NCI-H1092 (cell line): ENCODE measurements at places on chromosomes 5 and 9.

DNA sequence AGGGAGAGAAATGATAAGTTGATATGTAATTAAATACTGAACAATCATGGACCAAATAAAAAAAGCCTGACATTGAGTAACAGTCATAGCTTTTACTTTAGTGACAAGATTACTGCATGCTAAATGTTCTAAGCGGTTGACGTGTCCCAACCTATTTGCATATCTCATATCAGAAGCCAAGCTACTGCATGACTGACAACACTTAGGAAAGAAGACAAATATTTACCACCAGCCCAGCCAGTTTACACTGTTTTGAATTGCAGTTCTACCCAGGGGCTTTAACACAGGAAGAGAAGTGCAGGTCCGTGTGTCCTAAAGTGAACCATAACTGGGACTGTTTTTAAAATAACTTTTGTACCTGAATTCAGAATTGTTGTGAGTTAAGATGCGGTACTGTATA, 219.9 kb downstream of the PRDM9 start:
- DNase-seq, result no peak

DNA sequence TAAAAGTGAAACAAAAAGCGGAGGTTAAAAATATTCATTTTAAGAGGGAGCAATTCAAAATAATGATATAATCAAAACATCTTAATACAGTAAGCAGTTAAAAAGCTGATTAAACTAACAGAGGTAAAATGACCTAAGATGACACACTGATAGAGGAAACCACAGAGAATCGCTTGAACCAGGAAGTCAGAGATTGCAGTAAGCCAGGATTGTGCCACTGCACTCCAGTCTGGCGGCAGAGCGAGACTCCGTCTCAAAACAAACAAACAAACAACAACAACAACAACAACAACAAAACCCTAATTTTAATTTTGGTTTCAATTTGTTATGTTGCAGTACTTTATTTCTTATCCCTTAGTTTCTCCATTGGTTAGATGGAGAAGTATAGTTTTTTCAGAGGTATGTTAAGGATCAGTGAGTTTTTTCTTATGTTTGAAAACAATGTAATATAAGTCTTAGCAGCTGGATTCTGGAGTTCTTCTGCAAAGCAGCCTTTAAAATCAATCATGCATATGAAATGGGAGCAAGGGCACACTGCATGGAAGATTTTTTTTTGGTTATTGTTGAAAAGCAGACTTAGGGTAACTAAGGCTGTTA, 58.5 kb downstream of the MLANA start:
- no peak for DNase-seq

- no peak for DNase-seq
These were observed 797 bp upstream of the CCL27 start for GRCh38 chr9:34663303-34663605.

DNA sequence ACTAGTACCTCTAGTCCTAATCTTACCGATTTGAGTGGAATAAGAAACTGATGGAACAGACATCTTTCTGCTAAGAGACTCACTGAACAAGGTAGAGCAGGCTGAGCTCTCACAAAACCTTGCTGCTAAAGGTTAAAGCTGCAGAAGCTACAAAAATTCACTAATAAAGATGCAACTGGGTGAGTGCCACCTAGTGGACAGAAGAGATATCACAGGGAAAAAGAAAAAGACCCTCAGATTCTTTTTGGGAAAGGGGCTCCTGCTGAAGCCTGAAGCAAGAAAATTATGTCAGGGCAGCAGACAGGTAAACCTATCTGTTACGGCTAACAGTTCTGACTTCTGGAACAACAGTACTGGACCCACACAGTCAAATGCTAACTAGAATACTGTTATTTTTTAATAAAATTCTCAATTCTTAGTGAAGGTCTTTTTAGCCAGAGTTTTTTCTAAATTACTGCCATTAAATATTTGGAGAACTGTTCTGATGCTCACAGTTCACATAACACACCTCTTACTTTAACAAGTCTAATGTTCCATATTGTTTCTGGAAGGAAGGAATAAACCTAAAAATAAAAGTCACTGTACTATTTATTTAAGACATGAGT, 51.2 kb downstream of the DIAPH1 start:
- DNase-seq, result no peak

DNA sequence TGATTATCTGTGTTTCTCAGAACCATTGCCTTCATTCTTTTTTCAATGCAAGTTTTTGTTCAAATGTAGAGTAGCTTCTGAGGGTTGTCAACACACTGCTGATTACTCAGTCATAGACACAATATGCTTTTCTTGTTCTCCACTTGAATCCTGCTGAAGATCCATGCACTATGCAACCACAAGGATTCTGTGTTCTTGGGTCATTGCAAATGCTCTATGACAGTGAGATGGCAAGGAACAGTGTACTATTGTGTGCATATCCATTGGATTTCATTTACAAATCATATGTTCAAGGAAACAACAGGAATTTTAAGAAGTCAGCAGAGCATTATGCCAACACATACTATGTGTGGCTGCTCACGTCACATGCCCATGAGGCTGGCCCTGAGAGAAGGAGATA, 1590.2 kb downstream of the EFNA5 start:
- no peak for DNase-seq

- no peak for DNase-seq
These were observed 270.7 kb upstream of the PAPPA start for GRCh38 chr9:115882911-115883310.

DNA sequence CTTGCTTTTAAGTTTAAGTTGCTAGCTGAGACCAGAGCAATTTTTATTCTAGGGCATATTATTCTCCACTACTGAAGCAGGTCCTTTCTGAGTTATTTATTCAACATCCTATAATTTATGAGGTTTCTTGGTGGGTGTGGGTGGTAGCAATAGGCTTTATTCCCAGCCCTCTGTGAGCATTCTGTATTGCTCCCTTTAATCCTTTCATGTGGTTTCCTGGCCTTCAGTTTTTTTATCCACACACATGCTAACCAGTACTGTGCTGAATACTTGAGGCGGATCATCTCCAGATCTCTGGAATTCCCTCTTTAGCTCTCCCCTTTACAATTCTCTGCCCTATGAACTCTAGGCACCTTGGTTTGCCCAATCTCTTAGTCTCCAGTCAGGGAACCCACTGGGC, 91.8 kb upstream of the GLRA1 start:
- no peak for DNase-seq
